Nephron progenitor cell (in vitro differentiated cells): ENCODE measurements at places on chromosomes 5 and 9.
A peak's percentile ranks its signal among the peaks of the same experiment; 100 is the strongest.

- DNase-seq: no peak
Observed at GRCh38 chr9:137318602-137319001, 16.5 kb upstream of the NRARP start.

- no peak for DNase-seq
Observed at GRCh38 chr5:36422952-36423351, 121.2 kb upstream of the RANBP3L start.

GRCh38 chr5:452978-453710, 10.2 kb downstream of the EXOC3 start:
- no peak for DNase-seq

- no peak for DNase-seq
Observed at GRCh38 chr5:133741396-133741795, 129.1 kb upstream of the FSTL4 start.

GRCh38 chr5:74257060-74257527, 383.4 kb downstream of the ENC1 start:
- peak; percentile 21 for DNase-seq
